Non-pigmented ciliary epithelial cell (primary cell): ENCODE measurements at places on chromosomes 4 and X.
A peak's percentile ranks its signal among the peaks of the same experiment; 100 is the strongest.

DNA sequence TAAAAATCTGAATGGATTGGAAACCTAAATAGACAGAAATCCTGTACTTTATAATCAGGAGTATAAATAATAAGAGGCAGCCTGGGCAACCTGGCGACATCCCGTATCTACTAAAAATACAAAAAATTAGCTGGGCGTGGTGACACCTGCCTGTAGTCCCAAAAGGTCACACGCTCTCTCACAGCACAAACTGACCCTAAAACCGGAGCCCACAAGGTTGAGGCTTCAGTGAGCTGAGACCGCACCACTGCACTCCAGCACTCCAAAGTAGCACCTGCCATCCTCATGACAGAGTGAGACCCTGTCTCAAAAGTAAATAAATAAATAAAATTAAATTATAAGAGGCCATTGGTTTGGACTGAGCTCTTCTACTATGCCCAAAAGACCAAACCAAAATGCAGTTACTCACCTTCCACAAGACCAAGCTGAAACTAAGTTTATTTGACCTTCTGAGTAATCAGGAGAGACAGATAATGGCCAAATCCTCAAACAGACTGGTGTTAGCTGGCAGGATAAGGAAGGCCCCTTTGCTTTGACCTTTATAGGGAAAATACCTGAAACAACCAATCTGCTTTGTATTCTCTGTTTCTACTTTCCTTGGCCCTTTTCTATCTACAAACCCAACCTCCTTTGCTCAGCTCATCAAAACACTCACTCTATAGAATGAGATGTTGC, 3.2 kb upstream of the GRSF1 start:
- no peak for DNase-seq

- DNase-seq = no peak
Observed at GRCh38 chrX:44922980-44923379, 50.0 kb downstream of the KDM6A start.

GRCh38 chr4:3367866-3368265, 73.9 kb upstream of the HGFAC start:
- DNase-seq = no peak

- no peak for DNase-seq
Observed at GRCh38 chrX:120653000-120653399, 23.1 kb upstream of the C1GALT1C1 start.

GRCh38 chr4:188127214-188127874, 11.9 kb upstream of the TRIML1 start:
- peak; percentile 63 for DNase-seq

GRCh38 chr4:75698162-75698962, 25.2 kb upstream of the G3BP2 start:
- DNase-seq = no peak

DNA sequence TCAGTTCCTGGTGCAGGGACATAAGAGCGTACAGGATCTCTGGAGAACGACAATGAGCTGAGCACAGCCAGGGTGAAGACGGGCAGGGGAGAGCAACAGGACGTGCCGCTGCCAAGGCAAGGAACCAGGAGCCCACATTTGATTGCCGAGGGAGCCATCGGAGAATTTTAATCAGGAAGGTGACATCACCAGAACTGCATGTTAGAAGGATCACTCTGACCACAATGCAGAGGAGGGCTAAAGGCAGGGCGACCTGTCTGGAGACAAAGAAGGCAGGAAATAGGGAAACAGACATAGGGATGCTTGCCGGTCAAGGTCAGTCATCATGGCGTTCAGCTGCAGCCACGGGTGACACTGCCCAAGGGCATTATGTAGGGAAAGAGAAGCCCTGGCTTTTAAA, 81.4 kb downstream of the RBM47 start:
- peak; percentile 42 for DNase-seq

DNA sequence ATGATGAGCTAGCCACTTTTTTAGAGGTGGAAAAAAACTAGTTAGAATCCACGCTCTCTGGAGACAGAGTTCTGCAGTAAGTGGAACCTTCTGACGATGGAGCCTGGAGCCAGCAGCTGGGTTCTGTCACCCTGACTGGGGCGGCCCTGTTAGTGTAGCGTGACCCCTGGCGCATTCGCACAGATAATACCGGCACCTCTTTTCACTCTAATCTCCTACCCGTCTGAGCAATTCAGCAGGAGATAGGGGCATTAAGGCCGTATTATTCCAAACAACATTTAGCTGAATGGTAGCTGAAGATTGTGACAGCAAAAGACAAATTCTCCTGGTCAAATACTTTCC, 292.6 kb downstream of the FBXO8 start:
- no peak for DNase-seq

DNA sequence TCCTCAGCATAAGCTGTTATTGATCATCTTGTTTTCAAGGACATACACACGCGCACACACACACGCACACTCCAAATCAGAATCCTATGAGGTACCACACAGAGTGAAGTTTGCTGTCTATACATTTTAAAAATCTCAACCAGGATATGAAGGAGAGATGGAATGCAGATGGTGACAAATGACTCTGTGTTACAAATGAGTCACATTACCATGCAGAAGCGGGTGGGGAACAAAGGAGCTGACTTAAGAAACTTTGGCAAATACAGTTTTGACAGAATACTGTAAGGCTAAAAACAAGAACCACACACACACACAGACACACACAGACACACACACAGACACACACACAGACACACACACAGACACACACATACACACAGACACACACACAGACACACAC, 81.7 kb downstream of the RELL1 start:
- DNase-seq = peak; percentile 17
